ENCODE measurements at places on chromosomes 4 and X. TPM values are rescaled to one million over a fixed set of nuclear protein-coding genes. Genes with fewer than 3 reads are reported as not detected.

DNA sequence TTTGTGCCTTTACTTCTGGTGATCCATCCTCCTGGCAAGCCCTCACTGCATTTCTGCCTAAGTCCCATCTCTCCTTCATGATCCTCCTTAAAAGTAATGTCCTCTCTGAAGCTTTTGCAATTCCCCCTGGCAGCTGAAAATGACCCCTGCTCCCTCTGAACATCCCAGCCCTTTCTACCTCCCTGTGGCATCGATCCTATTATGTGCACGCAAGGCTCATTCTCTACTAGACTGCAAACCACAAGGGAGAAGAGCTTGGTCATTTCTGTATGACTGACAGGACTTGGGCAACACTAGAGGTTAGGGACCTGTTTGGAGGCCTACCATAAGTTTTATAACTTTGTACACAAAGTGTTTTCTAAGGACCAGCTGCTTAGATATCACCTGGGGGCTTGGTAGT is 50.8 kb upstream of the RAP2C start:
- H3K27ac ChIP-seq: no peak overlapping the region

DNA sequence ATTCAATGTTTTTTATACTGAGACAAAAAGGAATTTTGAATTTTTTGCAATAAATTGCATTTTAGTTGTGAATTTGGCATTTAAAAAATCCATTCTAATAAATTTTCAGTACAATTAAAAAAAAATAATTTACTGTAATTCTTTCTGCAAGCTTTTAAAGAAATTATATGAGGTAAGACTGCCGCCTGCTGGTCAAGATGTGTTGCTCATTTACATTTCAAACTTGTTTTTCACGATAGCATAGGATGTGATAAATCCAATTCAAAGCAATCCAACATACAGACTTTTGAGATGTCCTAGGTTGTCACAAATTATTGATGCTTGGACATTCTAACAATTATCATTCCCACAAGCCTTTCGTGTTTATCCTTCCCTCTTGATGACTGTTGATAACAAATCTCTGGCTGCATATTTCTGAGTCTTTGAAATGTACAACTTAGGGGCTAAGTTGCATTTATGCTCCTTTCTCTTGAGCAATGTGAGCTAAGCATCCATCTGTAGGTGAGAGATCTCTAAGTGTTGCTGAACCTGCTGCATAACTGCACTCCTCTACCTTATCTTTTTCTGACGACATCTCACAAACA is 21.7 kb upstream of the MFAP3L start:
- H3K27me3 ChIP-seq: no peaks in the 10 kb centered on the region
- no peaks in the 10 kb centered on the region for H3K4me1 ChIP-seq
- peak; percentile 64 for DNase-seq
- no peak overlapping the region for H3K4me3 ChIP-seq
- H3K36me3 ChIP-seq: no peaks in the 10 kb centered on the region

GRCh38 chrX:9781941-9782340 is 4.3 kb upstream of the SHROOM2 start:
- no peaks in the 10 kb centered on the region for H3K27me3 ChIP-seq
- no peak for DNase-seq
- no peak overlapping the region for H3K4me3 ChIP-seq
- H3K4me1 ChIP-seq: no peaks in the 10 kb centered on the region
- H3K36me3 ChIP-seq: no peaks in the 10 kb centered on the region

GRCh38 chr4:123599061-123599919 is 202.7 kb downstream of the SPRY1 start:
- H3K27ac ChIP-seq: no peak overlapping the region
- H3K36me3 ChIP-seq: no peaks in the 10 kb centered on the region
- H3K27me3 ChIP-seq: no peaks in the 10 kb centered on the region
- H3K4me1 ChIP-seq: peaks cover 4% of the 10 kb centered on the region

- no peak overlapping the region for H3K4me3 ChIP-seq
- DNase-seq: no peak
- no peak overlapping the region for H3K27ac ChIP-seq
Measured at GRCh38 chr4:15535599-15535998, 65.9 kb downstream of the CC2D2A start.

DNA sequence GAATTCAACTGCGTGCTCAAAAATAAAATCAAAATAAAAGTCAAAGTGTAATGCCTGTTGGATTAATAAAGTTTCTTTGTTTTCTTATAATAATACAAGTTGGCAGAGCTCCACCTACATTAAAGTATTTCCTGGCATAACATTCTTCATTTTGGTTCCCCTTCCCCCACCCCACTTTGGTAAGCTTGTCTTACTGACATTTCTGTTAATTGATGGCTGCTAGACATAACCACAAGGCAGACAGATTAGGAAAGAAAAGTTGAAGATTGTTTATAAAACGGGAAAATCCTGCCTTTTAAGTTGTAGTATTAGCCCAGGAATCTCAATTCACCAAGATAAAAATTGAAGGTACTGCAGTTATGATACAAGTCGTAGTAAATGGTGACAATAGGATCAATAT is 246.5 kb upstream of the RPS6KA3 start:
- H3K4me3 ChIP-seq: no peak overlapping the region
- no peaks in the 10 kb centered on the region for H3K27me3 ChIP-seq
- no peaks in the 10 kb centered on the region for H3K4me1 ChIP-seq
- DNase-seq: no peak
- H3K27ac ChIP-seq: no peak overlapping the region
- no peaks in the 10 kb centered on the region for H3K36me3 ChIP-seq

GRCh38 chrX:139554991-139555675 is 24.6 kb downstream of the F9 start:
- H3K27ac ChIP-seq: no peak overlapping the region
- no peak overlapping the region for H3K4me3 ChIP-seq
- no peaks in the 10 kb centered on the region for H3K27me3 ChIP-seq
- DNase-seq: no peak
- no peaks in the 10 kb centered on the region for H3K36me3 ChIP-seq
- no peaks in the 10 kb centered on the region for H3K4me1 ChIP-seq

GRCh38 chr4:40194602-40195161 is 2.1 kb upstream of the RHOH start:
- DNase-seq: no peak
- no peak overlapping the region for H3K4me3 ChIP-seq
- H3K4me1 ChIP-seq: no peaks in the 10 kb centered on the region
- H3K27ac ChIP-seq: no peak overlapping the region
- no peaks in the 10 kb centered on the region for H3K27me3 ChIP-seq
- no peaks in the 10 kb centered on the region for H3K36me3 ChIP-seq

DNA sequence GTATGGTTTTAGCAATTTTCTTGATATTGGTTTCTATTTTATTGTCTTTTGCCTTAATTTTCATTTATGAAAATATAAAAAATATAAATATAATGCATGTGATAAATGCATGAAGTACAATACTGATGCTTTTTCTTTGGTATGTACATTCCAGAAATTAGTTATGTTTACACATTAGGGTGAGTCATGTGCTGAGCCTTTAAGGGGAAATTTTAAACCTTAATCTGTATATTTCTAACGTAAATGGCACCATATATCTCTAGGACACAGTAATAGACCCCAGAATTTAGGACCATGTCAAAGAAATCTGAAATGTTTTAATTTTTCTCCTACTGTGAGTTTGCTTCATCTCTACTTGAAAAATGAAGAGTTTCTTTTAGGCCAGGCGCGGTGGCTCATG is 117.8 kb upstream of the SPRY1 start:
- no peak for DNase-seq
- H3K27me3 ChIP-seq: no peaks in the 10 kb centered on the region
- no peak overlapping the region for H3K27ac ChIP-seq
- no peak overlapping the region for H3K4me3 ChIP-seq
- no peaks in the 10 kb centered on the region for H3K36me3 ChIP-seq

GRCh38 chr4:76035799-76036380 is at the start of gene CXCL11:
Gene CXCL11 (minus strand): TSS chr4:76036070. CDS start chr4:76035987, 83 bp downstream.
- H3K36me3 ChIP-seq: no peaks in the 10 kb centered on the region
- no peak within 1 kb of the TSS for H3K27ac ChIP-seq
- DNase-seq: no peak

GRCh38 chr4:2767705-2768074 is 11.6 kb upstream of the TNIP2 start:
- H3K4me1 ChIP-seq: peaks cover 4% of the 10 kb centered on the region

GRCh38 chr4:140726776-140727500 is 29.2 kb downstream of the TBC1D9 start:
- peak overlapping the region; percentile 78 for H3K27ac ChIP-seq
- H3K36me3 ChIP-seq: no peaks in the 10 kb centered on the region
- H3K4me1 ChIP-seq: peaks cover 19% of the 10 kb centered on the region
- peak; percentile 9 for DNase-seq

DNA sequence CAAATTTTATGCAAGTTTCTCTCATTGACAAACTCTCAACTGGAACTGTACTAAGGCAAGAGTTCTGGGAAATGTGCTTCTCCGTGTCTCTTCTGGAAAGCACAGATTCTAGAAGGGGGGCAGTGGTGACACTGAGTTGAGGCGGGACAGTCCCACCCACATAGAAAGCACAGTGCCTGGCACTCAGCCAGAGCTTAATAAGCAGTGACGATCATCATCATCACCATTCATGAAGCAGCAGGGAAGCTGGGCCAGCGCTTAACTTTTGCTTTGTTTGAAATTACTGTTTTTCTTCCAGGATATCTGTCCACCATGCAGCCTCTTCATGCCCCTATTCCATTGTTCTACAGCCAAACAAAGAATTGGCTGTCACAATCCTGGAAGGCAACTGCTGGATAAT is 60.3 kb downstream of the BEND2 start:
- H3K4me3 ChIP-seq: no peak overlapping the region
- no peak for DNase-seq

DNA sequence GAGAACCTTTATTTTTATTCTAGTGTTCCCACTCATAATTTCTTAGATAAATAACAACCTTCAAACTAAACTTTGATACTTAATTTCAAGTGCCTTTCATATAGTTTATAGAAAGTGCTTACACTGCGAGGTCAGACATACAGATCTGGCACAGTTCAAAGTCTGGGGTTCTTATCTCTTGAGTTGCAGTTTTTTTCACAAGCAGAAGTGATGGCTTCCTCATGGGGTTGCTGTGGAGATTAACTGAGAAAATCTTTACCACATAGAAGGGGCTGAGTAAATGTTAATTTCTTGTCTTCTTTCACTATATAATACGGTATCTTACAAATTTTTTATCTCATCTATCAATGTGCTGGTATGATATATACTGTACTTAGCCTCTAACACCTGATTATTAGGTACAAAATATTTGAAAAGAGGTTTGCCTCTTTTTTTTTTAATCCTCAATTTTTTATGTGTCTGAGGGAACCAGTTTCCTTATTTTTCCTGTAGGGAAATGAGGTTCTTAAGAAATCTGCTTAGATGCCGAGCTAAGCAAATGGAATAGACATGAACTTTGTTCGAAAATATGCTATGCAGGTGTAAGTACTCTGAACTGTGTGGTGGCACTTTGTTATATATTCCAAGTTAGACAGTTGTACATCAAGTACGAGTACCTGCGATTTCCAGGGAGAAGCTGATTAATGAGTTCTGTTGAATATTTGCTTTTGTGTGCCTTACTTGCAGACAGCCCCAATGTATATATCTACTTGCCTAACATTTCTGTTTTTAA is 3.3 kb downstream of the ING2 start:
- no peaks in the 10 kb centered on the region for H3K27me3 ChIP-seq
- no peaks in the 10 kb centered on the region for H3K36me3 ChIP-seq
- no peak for DNase-seq
- peaks cover 12% of the 10 kb centered on the region for H3K4me1 ChIP-seq
- H3K4me3 ChIP-seq: no peak overlapping the region

Gene SHOX
- not detected for total RNA-seq

Gene UGT2B15
- not detected for total RNA-seq

Gene GPR143
- 4.2 TPM for total RNA-seq

Gene SHROOM2
- 2.8 TPM for total RNA-seq

Gene NXF2B
- not detected for total RNA-seq

Gene BMPR1B
- total RNA-seq: 0.81 TPM

Gene ETFDH
- total RNA-seq: 64.0 TPM

Gene GAGE12J
- total RNA-seq: not detected

Measured in thyroid gland (tissue), 4 donors.